ENCODE measurements at places on chromosomes 1 and 21. TPM values are rescaled to one million over a fixed set of nuclear protein-coding genes. Genes with fewer than 3 reads are reported as not detected.

DNA sequence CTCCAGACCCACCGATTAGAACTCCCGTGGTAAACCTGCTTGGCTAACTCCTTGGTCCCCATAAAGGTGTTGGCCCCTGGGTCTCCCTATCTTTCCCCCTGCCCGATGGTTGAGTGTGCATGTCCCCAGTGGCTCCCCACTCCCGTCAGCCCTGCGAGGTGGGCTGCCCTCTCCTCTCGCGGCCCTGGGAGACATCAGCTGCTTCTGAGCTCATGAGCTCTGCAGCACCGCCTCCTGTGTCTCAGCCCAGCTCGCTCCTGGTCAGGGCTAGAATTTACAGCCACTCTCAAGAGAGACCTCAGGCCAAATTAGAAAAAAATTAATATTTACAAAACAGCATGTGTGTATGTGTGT, 15.9 kb upstream of the ZBTB21 start:
- no peak for DNase-seq

The ZNF695 gene
- 8.7 TPM for total RNA-seq

DNA sequence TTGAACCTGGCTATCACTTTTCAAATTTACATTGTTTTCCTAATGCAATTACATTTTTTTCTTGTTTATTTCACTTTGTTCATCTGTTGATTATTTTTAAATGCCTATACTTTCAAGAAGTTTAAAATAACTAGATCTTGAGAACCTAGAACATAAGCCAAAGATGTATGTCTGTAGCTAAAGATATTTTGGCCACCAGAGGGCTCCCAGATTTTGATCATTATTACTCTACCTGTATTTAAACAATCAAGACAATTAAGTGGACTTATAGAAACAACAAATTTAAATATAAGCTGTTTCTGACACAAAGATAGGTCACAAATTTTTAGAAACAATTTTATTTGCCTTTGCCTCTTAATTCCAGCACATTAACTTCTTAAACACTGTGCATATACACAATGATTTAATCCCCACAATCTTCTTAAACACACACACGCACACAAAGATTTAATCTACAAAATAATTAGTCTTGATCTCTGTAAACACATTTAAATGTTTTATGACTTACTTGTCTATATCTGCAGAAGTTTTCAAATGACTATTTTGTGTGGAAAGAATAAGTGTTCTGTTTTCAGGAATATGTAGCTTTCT, 380.0 kb downstream of the DSCAM start:
- DNase-seq: peak; percentile 17

GRCh38 chr1:101309334-101310311, 72.8 kb downstream of the S1PR1 start:
- peak; percentile 56 for DNase-seq

DNA sequence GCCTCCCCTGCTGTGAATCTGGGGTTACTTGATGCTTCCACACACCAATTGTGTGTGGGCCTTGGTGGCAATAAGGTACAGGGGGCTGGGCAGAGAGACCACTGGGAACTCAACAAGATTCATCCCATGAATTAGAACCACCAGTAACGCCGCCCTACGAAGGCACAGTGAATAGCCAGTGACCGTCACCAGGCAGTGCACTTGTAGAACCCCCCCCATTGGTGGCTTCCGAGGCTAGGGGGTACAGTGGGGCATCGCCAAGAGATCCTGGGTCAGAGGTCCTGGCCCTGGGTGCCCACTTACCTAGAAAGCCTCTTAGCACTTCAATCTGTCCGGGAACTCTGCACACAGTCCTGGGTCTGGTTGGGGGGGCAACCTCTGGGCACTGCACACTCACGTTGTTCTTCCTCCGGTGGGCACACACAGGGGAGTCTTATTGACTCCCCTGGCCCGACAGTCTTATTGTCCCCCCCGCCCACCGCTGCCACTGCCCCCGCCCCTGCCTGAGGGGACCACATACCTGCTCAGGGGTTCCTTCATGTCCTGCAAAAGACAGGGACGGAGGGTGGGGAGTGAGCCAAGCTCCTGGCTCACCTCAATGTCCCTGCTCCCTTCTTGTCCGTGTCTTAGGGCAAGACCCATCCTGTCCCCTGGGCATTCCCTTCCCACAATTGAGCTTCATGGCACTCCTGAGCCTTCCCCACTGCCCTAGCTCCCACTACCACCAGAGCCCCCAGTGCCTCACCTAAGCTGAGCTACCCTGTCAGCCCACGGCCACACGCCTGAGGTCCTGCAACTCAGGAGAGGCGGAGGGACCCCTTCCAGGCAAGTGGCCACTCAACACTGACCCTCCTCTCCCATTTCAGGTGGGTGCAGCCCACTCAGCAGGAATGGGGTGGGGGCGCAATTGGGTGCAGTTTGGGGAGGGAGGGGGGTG, 2.5 kb upstream of the TRIM11 start:
- no peak for DNase-seq

GRCh38 chr1:13819642-13820041, 119.7 kb downstream of the PRDM2 start:
- DNase-seq: no peak

- DNase-seq: no peak
Observed at GRCh38 chr1:228105996-228106799, 2.9 kb downstream of the MRPL55 start.

The RGSL1 gene
- not detected for total RNA-seq

The COL24A1 gene
- total RNA-seq: not detected

- DNase-seq: no peak
Observed at GRCh38 chr1:19869929-19870328, 12.3 kb upstream of the OTUD3 start.

GRCh38 chr21:20373031-20373430, 625.2 kb upstream of the NCAM2 start:
- DNase-seq: no peak

GRCh38 chr21:29018540-29018939, 609 bp downstream of the RWDD2B start:
- DNase-seq: no peak

The WARS2 gene
- total RNA-seq: 17.4 TPM

DNA sequence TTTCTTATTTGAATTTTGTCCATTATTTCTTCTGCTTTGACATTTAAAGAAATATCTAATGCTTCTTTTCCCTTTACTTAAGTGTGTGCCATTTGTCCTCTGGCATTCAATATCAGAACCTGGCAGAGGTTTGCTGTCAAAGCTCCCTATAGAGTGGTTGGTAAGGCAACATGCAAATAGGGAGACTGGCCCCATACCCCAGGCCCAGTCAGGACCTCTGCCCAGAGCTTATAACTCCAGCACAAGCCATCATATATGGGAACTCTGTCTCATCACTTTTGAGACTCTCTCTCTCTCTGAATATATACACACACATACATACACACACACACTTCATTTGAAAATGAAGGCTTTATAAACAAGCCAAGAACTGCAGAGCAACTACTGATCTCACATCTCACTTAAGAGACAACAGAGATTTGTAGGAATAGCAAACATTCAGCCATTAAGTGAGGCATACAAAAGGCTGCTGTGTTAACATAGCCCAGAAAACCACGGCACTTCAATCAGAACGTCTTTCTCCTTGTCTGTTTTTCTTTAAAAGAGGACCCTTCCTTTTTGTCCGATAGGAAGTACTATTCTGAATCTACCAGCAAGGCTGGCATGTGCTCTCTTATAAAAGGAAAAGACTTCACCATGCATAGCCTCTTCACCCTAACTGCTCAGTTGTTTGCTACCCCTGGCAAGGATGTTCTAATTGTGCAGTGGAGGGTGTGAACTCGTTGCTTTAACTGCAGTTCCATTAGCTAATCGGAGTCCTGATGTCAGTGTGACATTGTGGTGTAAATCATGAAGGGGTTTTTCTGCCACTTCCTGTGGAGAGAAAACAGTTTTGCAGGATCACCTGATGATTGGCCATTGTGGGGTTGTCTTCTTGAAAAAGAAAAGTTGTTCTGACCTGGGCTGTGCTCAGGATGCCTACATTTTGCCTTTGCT, 101.7 kb downstream of the NR5A2 start:
- DNase-seq: no peak

The OR10K1 gene
- not detected for total RNA-seq

GRCh38 chr1:111988743-111989453, 570 bp downstream of the KCND3 start:
- no peak for DNase-seq

The CA6 gene
- total RNA-seq: not detected

The BTF3L4 gene
- total RNA-seq: 76.0 TPM

The HSD3B2 gene
- total RNA-seq: not detected

The PRDM16 gene
- total RNA-seq: not detected

The VANGL2 gene
- 0.26 TPM for total RNA-seq

The SERBP1 gene
- total RNA-seq: 315 TPM

DNA sequence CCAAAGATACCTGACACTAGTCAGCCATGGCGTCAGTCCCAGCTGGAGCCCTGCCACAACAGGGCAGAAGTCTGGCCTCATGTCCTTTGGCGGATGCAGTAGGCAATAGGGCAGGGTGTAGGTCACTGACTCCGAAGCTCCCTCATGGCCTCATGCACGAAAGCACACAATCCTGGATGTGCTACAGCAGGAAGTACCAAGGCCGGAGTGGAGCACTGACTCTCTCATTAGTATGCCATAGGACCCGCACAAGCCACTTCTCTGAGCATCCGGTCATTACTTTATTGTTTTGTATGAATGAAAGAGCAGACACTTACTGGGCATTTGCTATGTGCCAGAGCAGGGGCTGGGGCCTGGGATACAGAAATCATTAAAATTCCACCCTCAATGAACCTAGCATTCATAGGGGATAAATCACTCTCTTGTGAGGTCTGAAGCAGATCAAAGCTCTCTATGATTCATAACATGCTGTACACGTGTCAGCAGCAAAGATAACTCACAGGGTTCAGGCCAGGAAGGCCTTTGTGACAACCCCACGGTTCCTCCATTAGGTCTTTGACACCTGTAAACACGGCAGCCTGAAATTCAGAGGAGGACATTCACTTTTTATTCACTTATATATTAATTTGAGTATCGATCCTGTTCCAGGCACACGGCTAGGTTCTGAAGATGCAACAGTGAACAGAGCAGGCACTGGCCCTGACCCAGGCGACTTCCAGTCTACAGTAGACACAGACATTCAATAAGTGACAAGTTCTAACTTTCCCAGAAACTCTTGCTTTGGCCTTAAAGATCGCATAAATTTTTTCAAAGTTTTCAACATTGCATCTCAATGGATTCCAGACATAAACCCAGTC, 357.9 kb upstream of the USP24 start:
- DNase-seq: no peak

- DNase-seq: no peak
Observed at GRCh38 chr1:4978660-4979390, 324.4 kb downstream of the AJAP1 start.

The NUP210L gene
- total RNA-seq: 0.05 TPM

GRCh38 chr1:167227934-167228378, 7.3 kb downstream of the POU2F1 start:
- DNase-seq: no peak

The CHODL gene
- not detected for total RNA-seq

DNA sequence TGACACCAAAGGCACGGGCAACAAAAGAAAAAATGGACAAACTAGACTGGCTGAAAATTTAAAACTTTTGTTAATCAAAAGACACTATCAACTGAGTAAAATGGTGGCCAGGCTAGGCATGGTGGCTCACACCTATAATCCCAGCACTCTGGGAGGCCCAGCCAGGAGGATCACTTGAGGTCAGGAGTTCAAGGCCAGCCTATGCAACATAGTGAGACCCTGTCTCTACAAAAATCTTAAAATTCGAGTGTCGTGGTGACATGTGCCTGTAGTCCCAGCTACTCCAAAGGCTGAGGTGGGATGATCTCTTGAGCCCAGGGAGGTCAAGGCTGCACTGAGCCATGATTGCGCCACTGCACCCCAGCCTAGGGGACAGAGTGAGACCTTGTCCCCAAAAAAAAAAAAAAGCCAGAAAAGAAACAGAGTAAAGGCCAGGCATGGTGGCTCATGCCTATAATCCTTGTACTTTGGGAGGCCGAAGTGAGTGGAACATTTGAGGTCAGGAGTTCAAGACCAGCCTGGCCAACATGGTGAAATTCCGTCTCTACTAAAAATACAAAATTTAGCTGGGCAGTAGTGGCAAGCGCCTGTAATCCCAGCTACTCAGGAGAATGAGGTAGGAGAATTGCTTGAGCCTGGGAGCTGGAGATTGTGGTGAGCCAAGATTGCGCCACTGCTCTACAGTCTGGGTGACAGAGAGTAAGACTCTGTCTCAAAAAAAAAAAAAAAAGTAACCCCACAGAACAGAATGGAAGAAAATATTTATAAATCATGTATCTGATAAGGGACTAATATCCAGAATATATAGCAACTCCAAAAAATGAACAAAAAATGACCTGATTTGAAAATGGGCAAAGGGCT, 8.0 kb downstream of the TUT4 start:
- no peak for DNase-seq

DNA sequence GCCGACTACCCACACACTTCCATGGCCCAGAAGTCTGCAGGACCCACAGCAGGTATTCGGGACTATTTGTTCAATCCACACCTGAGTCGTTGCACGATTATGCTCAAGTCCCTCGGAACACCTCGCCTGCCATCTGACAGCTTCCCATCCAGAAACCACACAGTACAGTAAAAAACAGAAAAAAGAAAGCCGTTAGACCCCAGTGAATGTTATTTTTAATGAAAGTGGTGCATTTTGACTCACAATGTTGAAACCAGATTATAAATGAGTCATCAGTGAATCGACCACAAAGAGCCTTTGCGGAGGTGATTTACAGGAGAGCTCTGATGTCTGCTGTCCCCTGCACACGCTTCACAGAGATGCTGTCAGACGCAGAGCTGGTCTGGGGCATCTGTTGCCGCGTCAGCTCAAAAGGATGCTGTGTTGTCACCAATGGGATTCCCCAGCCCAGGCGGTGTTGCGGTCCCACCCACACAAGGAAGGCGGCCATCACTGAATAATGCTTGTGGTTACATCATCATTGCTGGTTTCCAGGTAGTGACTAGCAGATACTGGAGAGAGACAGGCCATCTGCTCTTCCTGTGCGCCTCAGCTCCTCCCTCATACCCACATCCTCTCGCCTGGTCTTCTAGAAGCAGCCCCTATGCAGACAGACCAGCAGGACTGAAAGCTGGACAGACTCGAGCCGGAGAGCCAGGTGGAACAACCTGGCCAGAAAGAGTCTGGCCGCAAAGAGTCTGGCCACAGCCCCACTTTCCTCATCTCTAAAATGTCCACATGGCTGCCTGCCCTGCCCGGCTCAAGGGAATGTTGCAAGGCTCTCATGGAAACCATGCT, 116.8 kb downstream of the TOMM20 start:
- DNase-seq: peak; percentile 99

The DRAXIN gene
- total RNA-seq: 0.05 TPM

DNA sequence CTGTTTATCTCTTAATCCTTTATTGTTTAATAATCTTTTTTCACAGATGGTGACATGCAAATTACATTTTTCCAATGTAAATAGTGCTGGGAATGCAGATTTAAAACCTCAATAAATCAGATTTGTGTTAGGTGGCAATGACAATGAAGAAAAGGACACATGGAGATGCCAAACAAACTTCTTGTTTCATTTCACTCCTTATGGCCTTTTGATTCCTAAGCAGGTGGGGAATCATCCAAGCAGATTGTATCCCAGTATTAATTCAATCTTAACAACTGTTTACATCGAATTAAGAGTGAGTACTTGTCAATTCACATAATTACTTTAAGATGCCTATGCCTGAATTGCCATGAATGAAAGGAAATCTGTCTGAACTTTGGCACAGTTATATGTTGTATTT, 98.9 kb upstream of the RGS18 start:
- no peak for DNase-seq

GRCh38 chr1:195754874-195755273, 853.4 kb downstream of the KCNT2 start:
- DNase-seq: peak; percentile 57

Measured in MCF 10A (cell line).